NCI-H1436 (cell line): ENCODE measurements at places on chromosomes 12 and 14.
A peak's percentile ranks its signal among the peaks of the same experiment; 100 is the strongest.

- no peak for DNase-seq
Observed at GRCh38 chr14:70804556-70805162, 4.7 kb downstream of the MAP3K9 start.

DNA sequence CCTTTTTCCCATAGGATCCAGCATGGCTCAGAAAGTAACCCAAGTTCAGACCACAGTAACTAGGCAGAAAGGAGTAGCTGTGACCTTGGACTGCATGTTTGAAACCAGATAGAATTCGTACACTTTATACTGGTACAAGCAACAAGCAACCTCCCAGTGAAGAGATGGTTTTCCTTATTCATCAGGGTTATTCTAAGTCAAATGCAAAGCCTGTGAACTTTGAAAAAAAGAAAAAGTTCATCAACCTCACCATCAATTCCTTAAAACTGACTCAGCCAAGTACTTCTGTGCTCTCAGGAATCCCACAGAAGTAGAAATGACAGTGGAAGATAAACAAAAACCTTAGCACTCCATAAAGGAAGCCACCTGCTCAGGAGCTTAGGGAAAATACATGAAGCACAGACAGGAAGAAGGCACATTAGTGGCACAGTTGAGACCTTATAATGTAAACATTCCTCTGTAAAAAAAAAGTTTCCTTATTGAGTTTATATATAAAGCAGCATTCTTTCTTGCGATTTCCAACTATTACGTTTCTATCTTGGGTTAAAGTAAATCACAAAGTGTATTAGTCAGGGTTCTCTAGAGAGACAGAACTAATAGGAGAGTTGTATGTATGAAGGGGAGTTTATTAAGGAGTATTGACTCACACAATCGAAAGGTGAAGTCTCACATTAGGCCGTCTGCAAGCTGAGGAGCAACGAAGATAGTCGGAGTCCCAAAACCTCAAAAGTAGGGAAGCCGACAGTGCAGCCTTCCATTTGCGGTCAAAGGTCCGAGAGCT is 398.4 kb downstream of the DAD1 start:
- no peak for DNase-seq

GRCh38 chr14:106883218-106883692 is 1356.9 kb downstream of the TMEM121 start:
- no peak for DNase-seq

- DNase-seq = peak; percentile 52
Observed at GRCh38 chr14:95290871-95291431, 28.8 kb downstream of the CLMN start.

GRCh38 chr12:57011438-57012424 is 4.6 kb downstream of the TAC3 start:
- no peak for DNase-seq

DNA sequence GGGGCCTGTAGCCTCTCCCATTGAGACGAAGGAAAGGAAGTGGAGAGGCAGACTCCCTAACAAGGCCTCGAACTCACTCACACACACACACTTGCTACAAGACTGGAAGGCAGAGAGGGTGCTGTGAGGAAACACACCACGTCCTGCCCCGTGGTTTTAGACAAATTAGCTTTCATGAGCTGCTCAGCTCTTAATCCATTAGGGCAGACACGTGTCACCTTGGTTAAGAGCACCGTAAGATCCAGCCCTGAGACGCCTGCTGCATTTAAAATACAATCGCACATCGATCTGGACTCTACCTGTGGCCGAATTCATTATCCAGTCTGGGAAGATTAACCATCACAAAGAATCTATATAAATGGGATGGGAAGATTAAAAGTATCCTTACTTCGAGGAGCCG is 72.0 kb downstream of the RIMBP2 start:
- no peak for DNase-seq

GRCh38 chr12:39935275-39935674 is 170.6 kb downstream of the SLC2A13 start:
- DNase-seq = no peak

GRCh38 chr12:4107436-4107878 is 166.1 kb upstream of the CCND2 start:
- no peak for DNase-seq

- no peak for DNase-seq
Observed at GRCh38 chr12:66050610-66051009, 79.9 kb downstream of the LLPH start.

- DNase-seq = no peak
Observed at GRCh38 chr14:103908580-103908979, 19.7 kb upstream of the TDRD9 start.

- DNase-seq = no peak
Observed at GRCh38 chr14:95663226-95663797, 22.9 kb upstream of the TCL1B start.

GRCh38 chr12:116172224-116172849 is 105.2 kb downstream of the MED13L start:
- DNase-seq = no peak

GRCh38 chr12:109531411-109531810 is 41.9 kb downstream of the MMAB start:
- no peak for DNase-seq

- DNase-seq = no peak
Observed at GRCh38 chr14:52007637-52008036, 18.3 kb downstream of the RTRAF start.

DNA sequence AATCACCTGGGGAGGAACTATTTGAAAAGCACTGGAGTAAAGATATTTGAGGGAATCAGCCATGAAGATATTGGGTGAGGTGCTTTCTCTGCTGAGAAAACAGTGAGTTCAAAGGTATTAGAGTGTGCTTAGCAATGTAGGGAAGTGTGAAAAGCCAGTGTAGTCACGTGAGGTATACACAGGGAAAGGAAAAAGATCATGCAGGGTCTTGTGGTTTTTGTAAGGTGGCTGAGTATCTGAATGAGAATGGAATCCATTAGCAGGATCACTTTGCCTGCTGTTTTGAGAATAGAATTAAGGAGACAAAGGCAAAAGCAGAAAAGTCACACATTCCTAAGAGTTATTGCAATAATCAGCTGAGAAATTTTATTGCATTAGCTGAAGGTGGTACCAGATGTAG is 193.0 kb downstream of the PIK3C2G start:
- DNase-seq = no peak

GRCh38 chr12:112166051-112167015 is 41.0 kb downstream of the TRAFD1 start:
- no peak for DNase-seq

GRCh38 chr12:131716282-131716681 is 5.4 kb downstream of the SFSWAP start:
- DNase-seq = no peak

GRCh38 chr12:88630561-88630960 is 50.3 kb upstream of the KITLG start:
- no peak for DNase-seq

GRCh38 chr12:30696486-30696885 is 817 bp upstream of the IPO8 start:
- DNase-seq = no peak

DNA sequence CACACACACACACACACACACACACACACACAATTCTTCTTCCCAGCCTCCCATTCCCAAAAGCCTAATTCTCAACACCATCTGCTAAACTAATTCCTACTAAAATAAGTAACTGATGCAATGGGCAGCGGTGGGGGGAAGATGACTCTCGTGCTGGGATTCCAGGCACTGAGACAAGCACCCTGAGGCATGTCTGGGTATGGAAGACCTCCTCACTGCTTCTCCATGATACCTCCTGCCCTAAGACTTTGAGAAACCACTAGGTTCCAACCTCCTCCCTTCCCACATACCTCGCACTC is 789 bp upstream of the VWF start:
- no peak for DNase-seq

DNA sequence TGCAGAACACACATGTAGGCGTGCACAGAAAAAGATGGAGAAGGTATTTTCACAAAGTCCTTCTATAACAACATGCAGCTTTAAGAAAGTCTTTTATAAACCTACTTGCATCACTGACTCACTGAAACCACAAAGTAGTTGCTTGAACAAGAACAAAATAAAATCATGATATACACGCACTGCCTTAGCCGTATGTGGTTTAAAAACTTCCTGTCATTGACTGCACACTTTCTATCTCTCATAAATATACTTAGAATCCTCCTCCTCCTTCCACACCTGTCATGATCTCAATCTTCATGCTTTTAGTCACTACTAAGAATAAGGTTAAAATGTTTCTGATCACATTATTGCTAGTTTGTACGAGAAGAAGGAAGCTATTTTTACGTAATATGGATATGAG is 31.8 kb upstream of the RAD51AP1 start:
- DNase-seq = no peak

- DNase-seq = peak; percentile 39
Observed at GRCh38 chr12:41436076-41436475, 248.0 kb downstream of the PDZRN4 start.

DNA sequence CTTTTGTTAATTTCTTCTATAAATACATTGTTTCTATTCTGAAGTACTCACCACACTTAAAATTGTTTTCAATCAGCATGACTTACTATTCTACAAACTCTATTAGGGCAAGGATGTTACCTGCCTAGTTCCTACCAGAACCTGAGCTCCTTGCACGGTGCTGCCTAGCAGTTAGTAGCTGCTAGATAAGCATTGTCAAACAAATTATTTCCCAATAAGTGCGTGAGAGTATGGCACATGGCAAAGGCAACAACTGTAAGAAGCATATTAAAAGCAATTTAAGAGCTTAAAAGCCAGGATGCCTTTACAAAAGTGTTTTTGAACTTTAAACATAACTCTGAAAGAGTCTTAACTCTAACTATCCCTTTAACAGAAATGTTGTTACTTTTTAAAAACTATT is 8.2 kb upstream of the LYZ start:
- DNase-seq = no peak

DNA sequence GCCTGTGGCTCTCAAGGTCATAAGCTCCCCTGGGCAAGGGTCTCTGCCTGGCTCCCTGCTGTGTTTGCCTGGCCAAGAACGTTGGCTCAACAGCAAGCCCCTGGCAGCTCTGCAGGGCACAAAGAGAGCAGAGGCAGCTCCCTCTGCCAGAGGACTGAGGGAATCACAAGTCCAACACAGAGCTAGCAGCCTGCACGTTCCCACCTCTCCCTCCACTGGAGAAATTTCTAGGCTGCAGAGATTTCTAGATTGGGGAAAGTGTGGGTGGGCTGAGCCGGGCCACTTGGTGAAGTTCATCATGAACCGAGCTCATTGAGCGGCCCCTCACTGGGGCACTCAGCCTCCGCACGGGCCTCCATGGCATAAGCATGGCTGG is 19.8 kb downstream of the ZFYVE21 start:
- DNase-seq = no peak

- DNase-seq = no peak
Observed at GRCh38 chr12:57129889-57130288, 1.6 kb downstream of the LRP1 start.

- no peak for DNase-seq
Observed at GRCh38 chr14:77641534-77642341, 25.3 kb upstream of the SPTLC2 start.

- DNase-seq = no peak
Observed at GRCh38 chr14:34060651-34060999, 109.8 kb upstream of the EGLN3 start.

GRCh38 chr12:123041042-123041531 is 60.6 kb downstream of the ARL6IP4 start:
- peak; percentile 38 for DNase-seq

DNA sequence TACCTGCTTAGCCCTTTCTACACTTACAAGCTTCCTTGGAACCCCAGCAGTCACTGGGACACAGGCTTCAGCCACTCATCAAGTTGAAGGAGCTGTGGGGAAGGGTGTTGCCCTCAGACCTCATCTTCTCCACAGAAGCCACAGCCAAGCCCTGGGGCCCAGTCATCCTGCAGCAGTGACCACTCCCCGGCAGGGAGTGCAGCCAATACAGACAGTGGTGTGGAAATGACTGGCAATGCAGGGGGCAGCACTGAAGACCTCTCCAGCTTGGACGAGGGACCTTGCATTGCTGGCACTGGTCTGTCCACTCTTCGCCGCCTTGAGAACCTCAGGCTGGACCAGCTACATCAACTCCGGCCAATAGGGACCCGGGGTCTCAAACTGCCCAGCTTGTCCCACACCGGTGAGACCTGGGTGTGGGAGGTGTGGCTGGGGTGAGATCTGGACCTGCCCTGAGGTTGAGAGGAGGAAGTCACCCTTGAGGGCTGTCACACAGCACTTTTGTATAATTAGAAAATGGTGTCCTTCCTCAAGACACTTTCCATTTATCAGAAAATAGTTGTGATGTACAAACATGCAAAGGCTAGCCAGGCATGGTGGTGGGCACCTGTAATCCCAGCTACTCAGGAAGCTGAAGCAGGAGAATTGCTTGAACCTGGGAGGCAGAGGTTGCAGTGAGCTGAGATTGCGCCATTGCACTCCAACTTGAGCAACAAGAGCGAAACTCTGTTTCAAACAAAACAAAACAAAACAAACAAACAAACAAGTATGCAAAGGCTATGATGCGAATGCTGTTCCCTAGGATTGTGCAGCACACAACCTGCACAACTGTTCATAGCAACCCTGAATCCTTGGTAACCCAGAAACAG is 9.9 kb downstream of the GLI1 start:
- DNase-seq = no peak

DNA sequence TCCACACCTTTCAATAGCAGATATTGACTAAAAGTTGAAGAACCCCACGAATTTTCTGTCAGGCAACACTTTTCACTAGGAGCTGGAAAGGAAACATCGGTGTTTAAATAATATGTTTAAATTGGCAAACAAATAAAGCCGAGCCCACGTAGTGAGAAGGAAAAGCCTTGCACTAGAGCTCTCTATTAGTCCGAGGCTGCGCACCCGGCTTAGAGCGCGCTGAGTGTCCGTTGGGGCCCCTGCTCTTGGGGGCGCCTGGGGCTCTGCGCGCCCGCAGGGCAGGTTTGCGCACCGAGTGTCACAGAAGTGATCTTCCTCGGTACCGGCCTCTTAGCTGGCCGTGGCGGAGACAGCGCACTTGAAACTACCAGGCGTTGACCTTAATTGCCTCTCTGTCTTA is 6.4 kb downstream of the TTC6 start:
- no peak for DNase-seq

GRCh38 chr12:93738199-93739058 is 61.3 kb downstream of the CRADD start:
- DNase-seq = no peak

DNA sequence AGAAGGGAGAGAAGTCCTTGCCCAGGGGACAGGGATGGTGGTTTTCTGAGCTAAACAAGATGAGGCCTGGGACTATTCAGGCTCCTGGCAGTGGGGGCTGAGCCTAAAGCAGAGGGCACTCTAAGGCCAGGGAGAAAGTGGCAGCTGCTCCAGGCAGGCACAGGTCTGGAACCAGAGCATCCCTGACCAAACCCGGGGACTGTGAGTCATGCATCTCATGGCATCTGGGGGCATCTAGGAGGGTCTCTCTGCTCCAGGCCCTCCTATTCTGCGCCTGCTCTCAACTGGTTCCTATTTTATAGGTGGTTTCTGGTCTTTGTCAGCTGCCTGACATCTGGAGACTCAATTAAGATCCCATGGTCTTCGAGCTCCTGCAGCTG is 11.6 kb downstream of the KRT7 start:
- DNase-seq = no peak

GRCh38 chr14:102901633-102902032 is 20.8 kb upstream of the AMN start:
- DNase-seq = no peak

GRCh38 chr12:92886131-92886530 is 43.0 kb downstream of the EEA1 start:
- DNase-seq = no peak
